ENCODE measurements at places on chromosomes 5 and 9.
A peak's percentile ranks its signal among the peaks of the same experiment; 100 is the strongest.

GRCh38 chr5:150562832-150563231 is 54.9 kb downstream of the NDST1 start:
- no peak for DNase-seq

- no peak for DNase-seq
Observed at GRCh38 chr5:68771221-68771620, 322.6 kb upstream of the SLC30A5 start.

- no peak for DNase-seq
Observed at GRCh38 chr5:73960023-73960422, 334.0 kb downstream of the ARHGEF28 start.

DNA sequence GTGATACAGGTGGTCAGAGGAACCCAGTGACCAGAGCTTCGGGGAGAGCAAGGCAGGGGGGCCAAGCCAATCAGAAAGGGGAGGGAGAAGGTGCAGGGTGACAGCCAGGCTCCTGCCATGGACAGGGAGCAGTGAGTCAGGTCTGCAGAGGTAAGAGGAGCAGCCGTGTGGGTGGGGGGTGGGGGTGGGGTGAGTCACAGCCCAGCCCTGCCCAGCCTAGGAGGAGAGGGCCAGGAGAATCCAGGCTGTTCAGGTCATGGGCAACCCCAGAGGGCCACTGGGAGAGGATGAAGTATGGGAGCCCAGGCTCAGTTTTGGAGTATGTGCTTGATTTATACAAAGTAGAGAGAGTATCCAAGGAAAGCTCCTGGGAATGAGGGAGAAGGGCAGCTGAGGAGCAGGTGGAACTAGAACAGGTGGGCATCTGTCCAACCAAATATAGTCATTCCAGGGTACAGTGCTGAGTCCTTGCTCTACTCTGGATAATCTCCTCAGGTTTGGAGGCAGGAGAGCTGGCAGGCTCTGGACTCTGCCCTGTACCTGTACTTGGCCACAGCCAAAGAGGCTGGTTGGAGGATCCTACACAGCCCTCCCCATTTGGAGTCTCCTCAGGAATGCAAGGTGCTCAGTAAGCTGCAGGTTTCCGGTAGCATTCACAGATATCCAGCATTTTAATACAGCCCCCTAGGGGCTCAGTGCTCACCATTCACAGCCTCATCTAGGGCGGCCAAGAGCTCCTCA is 1.6 kb downstream of the HBEGF start:
- DNase-seq = no peak

- no peak for DNase-seq
Observed at GRCh38 chr5:40490464-40491111, 189.1 kb upstream of the PTGER4 start.

DNA sequence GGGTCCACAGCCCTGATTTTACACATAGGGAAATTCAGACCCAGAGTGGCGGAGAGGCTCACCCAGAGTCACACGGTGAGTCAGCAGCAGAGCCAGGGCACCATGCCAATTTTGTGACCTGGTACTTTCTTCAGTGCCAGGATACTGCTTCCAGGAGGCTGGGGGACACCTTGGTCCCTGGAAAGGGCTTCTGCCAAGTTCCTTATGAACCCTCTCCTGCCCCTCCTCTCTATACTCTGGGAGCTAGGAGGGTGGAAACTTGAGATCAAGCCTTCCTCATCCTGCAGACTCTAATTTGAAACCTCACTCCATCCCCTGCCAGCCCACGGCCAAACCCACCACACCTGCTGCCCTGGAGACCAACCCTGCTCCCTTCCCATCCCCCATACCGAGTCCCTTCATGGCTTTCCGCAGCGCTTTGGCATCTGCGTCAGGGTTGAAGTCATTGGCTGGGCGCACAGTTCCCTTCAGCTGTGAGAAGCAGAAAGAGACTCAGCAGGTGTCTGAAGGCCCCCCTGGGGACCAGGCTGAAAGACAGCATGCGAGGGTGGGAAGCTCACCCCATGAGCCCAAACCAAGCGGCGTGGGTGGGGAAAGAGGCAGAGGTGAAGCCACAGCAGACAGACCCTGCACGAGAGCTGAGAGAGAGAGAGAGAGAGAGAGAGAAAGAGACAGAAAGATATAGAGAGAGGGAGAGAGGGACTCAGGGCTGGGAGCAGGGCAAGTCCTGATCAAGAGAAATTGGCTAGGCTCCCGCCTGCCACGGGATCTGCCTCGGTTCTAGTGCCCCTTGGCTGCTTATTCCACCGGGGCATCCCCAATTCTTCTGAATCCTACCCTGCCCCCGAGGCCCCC is 33.5 kb downstream of the ANXA6 start:
- peak; percentile 56 for DNase-seq

- no peak for DNase-seq
Observed at GRCh38 chr9:115328228-115328627, 210.3 kb upstream of the TNC start.

DNA sequence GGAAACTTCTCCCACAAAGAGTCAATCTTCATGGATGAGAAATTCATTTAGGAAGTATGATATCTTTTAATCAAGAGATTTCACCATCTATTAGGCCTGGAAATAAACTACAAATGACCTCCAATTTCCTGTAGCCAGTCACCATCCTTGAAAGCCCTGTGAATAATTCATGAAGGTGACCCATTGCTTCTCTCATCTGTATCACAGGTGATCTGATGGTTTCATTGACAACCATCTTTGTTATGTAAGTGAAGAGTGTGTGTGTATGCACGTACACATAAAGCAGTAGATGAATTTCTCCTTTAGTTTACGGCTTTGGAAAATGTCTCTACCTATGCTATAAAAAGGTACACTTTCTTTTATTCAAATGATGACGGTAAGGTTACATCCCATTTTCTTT is 644.1 kb upstream of the KLF4 start:
- no peak for DNase-seq

DNA sequence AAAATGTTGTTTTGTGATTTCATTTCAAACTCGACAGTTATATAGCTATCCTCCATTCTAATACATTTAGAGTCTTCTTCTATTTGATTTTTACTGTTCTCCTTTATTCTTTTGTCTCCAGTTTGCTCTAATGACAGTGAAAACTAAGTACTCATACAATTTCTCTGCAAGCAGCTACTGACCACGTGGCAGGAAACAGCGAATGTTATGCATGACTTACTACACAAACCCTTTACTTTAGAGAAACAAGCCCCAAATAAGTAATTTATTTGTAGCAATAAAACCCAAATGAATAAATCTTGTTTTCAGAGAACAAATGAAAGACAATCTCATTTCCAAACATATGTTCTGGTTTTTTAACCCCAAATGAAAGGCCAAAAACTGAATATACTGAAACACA is 41.9 kb downstream of the CDH6 start:
- no peak for DNase-seq

- DNase-seq = no peak
Observed at GRCh38 chr5:148921350-148921749, 94.9 kb downstream of the ADRB2 start.

GRCh38 chr9:136316896-136317676 is 10.3 kb upstream of the GPSM1 start:
- DNase-seq = no peak

GRCh38 chr5:160513485-160513884 is 91.8 kb downstream of the PTTG1 start:
- DNase-seq = no peak

DNA sequence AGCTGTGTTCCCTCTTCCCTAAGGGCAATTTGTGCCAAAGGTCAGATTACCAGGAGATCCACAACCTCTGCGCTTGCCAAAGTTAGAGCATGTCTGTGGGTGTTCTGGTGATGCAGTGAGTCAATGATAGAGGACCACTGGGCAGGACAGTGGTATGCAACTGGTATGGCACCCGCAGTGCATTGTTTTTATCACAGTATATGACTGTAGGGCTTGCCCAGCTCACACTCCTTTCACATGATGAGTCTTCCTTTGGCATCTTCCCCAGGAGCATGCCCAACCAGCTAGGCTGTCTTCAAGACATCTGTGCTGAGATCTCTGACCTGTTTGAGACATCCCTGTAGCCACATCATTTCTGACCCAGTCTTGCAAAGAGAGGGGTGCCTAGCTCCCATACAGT is 1650.0 kb upstream of the CDH6 start:
- no peak for DNase-seq

GRCh38 chr5:173247041-173247440 is 12.0 kb upstream of the NKX2-5 start:
- no peak for DNase-seq

DNA sequence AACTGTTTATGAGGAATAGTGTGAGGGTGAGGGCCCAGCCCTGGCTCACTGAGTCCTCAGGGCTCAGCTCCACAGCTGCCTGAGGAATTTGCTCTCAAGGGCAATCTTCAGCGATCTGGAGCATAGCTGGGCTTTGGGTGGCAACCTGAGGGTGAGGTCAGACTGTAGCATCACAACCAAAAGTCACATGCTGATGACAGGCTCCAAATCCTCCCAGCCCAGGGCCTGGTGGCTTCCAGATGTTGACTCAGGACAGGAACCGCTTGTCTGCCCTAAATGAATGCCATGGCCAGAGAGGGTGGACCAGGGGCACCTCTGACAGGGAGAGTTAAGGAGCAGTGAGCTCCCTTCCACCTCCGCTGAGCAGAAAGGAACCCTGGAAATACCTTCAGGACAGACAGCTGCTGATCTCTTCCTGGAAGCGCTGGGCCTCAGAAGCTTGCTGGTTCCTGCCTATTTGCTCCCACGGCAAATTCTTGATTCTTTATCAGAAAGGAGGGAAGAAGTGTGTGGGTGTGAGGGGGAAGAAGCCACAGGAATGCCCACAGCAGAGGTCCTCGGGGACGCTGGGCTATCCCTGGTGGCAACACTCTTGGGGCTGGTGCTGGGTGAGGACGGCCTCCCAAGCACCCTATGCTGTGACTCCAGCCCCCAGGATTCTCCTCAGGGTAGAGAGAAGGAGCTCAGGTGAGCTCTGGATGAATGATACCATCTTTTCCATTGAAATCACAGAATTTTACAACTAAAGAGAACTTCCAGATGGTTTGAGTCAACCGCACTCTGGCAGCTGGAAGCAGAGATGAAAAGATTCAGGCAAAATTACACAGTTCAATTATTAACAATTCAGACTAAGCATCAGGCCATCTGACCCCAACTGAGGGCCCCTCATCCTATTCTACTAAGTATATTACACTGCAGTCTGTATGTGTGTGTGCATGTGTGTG is 13.8 kb upstream of the CTSL start:
- DNase-seq = no peak

GRCh38 chr5:174736331-174736721 is 11.9 kb downstream of the MSX2 start:
- no peak for DNase-seq

GRCh38 chr9:123834889-123835562 is 94.9 kb downstream of the DENND1A start:
- DNase-seq = no peak

DNA sequence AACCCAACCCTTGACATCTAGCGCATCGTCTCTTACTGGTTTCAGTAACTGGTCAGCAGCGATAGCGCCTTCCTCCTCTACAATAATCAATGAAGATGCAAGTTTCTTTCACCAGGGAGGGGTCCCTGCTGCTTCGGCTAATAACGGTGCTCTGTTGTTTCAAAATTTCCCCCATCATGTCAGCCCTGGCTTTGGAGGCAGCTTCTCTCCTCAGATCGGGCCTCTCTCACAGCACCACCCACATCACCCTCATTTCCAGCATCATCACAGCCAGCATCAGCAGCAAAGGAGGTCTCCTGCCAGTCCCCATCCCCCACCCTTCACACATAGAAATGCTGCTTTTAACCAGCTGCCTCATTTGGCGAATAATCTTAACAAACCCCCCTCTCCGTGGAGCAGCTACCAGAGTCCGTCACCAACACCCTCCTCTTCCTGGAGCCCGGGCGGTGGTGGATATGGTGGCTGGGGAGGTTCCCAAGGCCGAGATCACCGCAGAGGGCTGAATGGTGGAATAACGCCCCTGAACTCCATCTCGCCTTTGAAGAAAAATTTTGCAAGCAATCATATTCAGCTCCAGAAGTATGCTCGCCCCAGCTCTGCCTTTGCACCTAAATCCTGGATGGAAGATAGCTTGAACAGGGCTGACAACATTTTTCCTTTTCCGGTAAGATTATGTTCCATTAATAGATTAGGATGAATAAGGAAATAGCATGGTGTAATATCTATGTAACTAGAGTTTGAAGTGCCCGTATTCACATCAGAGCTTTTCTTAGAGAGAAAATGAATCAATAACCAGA is 2.2 kb downstream of the CPEB4 start:
- no peak for DNase-seq

DNA sequence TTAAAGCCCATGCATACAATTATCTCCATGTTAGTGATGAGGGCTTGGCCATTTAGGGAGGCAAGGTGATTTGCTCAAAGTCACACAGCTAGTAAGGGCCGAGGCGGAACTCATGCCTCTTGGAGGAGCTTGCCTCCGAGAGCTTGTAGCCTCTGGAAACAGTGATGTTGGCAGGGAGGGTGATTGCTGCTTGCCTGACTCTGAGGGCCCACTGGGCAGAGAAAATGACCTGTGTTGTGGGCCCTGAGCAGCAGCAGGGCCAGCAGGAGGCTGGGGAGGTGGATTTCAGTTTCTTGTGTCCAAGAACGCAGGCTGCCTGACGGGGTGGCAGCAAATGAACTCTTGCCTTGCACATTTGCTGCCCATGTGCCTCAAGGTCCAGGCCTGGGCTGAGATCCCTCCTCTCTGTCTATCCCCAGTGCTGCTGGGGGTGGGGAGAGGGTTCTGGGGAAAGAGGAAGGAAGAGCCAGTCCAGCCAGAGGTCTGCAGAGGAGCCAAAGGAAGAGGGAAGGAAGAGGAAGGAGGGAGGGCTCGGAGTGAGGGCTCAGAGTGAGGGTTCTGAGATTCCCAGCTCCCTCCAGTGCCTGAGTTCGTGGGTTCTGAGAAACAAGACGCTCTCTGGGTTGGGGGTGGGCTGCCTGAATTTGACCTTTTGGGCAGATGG is 16.2 kb upstream of the PTGS1 start:
- DNase-seq = no peak

- no peak for DNase-seq
Observed at GRCh38 chr5:530001-530955, 6.0 kb upstream of the SLC9A3 start.

- no peak for DNase-seq
Observed at GRCh38 chr5:4144411-4145007, 548.9 kb downstream of the IRX1 start.

DNA sequence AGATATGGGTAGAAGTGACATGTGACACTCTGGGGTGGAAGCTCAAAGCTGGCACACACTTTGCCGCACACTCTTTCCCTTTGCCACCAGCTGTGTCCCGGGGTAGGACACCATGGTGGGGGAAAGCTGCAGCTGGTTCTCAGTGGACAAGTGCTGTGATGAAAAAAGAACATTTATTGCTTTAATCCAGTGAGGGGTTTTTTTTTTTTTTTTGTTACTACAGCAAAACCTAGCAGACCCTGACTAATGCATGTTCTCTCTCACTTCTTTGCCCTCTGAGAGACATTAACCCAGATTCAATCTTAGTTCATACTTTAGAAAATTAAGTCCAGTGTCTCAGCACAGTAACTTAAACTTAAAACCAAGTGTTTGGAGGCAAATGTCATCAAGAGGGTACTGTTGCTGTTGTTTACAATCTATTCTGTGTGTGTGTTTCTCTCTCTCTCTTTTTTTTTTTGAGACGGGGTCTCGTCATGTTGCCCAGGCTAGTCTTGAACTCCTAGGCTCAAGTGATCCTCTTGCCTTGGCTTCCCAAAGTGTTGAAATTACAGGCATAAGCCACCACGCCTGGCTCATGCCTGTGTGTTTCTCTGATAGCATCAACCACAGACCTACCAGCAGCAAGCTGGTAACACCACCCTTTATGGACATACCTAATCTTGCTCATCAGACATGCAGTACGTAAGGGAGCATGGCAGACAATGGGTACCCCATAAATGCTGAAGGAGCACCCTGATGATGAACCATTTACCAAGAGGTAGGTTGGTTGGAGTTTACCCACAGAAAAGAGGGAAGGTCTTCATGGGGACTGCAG is 84.7 kb upstream of the TBC1D2 start:
- DNase-seq = no peak

GRCh38 chr9:27338527-27338903 is 41.6 kb upstream of the EQTN start:
- DNase-seq = no peak
